ENCODE measurements at places on chromosomes 3 and 15.

DNA sequence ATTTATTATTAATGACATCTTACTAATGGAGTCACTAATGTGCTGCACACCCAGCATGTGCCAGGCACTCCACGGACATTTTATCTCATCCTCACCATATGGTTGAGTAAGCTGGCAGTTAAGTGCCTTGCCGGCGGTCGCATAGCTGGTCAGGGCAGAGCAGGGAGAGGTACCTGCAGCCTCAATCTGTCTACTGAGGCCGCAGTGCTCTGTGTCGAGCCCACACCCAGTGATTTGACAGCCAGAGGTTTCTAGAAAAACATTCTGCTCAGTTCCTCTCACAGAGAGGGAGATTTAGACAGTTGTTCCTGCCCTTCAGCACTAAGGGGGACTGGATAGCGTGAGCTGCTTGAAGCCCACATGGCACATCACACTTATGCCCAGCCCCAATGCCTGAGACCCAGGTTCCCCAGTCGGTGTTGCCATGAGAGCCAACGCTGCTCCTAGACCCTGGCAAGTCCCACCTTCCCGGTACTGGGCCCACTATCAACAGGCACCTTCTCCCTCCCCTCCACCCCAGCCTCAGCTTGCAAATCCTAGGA is 2.6 kb downstream of the LIPC start:
- DNase-seq: no peak

GRCh38 chr3:134211797-134212196 is 38.9 kb downstream of the RYK start:
- DNase-seq: peak; percentile 36

GRCh38 chr3:117303443-117303842 is 593.9 kb downstream of the TUSC7 start:
- DNase-seq: no peak

GRCh38 chr3:11717768-11718636 is 74.3 kb upstream of the VGLL4 start:
- DNase-seq: peak; percentile 38

- no peak for DNase-seq
Observed at GRCh38 chr3:195213639-195214315, 57.2 kb downstream of the XXYLT1 start.

DNA sequence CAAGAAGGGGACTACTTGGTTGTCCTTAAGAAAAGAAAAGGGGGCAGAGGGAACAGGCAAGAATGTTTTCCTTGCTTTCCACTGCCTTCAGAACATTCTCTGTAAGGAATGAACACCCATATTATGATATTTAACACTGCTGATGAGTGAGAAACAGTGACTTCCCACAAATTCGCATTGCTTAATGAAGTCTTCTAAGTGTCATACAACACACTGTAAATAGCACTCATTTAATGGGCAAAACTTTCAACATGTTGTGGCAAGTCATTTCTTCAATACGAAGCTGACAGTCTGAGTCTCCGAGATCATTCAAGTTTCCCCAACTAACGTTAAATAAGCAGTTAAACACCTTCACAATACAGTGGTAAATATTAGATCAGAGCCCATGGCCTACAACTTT is 464.4 kb downstream of the SHQ1 start:
- no peak for DNase-seq

DNA sequence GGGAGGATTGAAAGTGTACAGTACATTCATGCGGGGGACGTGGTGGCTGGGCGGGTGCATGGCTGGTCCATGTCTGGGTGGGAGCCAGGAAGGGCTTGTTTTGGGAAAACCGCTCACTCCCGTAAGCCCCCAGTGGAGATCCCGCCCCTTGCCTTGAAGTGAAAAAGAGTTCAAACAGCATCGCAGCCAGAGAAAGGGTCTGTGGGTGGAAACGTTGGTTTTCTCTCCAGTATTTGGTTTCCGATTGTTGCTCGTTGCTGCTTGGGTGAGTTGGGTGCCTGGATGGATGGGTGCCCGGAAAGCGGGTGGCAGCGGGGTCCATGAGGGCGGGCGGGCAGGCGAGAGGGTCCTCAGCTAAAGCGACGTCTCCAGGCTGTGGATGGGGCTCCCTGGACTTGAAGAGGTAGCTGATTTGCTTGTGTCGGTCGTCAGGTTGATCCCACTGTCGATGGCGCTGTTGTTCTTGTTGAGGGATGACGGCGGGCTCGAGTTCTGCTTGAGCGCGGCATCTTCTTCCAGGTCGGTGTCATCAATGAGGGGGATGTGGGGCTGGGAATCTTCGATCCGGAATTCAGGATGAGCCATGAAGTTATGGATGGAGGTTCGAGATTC is 7.7 kb upstream of the SEC13 start:
- DNase-seq: no peak

GRCh38 chr15:29756358-29757267 is 65.7 kb downstream of the TJP1 start:
- DNase-seq: no peak

DNA sequence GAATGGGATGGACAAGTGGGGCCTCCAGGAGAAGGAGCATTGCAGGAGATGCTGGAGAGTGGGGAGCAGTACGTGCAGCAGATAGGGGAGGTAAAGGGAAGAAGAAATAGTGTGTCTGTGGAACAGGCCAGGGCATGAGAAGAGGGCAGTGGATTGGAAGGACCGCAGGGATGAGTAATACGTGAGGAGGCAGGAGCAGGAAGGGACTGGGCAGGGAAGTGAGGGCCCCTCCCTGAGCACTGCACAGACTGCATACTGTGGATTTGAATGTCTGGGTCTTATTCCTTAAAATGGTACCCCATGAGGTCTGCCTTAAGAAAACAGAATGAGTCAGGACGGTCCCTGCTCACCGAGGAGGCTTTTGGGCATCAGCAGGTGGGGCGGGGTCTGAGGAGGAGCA is 210.0 kb upstream of the NDN start:
- DNase-seq: no peak

DNA sequence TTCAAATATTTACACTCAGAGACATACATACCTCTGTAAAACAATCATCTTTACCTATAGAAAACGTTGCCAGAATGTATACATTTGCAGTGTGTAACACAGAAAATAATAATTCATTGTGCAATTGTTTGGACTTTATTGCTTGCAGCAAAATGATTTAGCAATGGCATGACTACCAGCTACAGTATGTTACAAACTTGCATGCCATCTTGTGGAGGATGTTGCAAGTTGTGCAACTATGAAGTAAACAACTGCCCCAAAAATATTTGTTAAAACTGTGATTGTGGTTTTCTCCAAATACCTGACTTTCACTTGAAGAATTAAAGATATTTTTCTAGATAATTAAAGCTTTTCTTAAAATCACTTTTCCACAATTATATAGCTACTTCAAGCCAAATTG is 27.1 kb upstream of the C3orf49 start:
- no peak for DNase-seq

GRCh38 chr3:39469945-39470344 is 2.5 kb downstream of the MOBP start:
- no peak for DNase-seq

DNA sequence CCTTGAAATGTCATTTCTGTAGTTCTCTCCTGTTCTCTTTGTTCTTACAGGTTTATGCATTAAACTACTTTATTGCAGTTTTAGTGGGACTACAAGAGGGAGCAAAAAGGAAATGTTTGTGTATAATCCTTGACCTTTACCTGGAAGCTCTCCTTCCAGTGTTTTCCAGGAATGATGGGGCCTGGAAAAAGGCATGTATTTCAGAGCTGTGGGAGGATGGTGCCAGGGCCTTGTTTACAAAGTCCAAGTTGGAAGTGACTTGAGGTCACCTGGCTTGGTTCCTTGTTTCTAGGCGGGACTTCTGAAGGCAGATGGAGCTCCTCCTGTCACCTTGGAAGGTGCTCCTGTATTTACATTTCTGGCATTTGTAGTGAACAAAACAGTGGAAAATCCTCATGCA is 15.1 kb downstream of the ACVR2B start:
- no peak for DNase-seq

GRCh38 chr15:77419836-77420609 is at the start of gene PEAK1:
Gene PEAK1, minus strand, starts transcription at chr15:77420104. Its CDS starts 238,178 bp downstream, at chr15:77181926.
- DNase-seq: peak; percentile 99

GRCh38 chr3:115164374-115165221 is 17.5 kb upstream of the ZBTB20 start:
- no peak for DNase-seq

DNA sequence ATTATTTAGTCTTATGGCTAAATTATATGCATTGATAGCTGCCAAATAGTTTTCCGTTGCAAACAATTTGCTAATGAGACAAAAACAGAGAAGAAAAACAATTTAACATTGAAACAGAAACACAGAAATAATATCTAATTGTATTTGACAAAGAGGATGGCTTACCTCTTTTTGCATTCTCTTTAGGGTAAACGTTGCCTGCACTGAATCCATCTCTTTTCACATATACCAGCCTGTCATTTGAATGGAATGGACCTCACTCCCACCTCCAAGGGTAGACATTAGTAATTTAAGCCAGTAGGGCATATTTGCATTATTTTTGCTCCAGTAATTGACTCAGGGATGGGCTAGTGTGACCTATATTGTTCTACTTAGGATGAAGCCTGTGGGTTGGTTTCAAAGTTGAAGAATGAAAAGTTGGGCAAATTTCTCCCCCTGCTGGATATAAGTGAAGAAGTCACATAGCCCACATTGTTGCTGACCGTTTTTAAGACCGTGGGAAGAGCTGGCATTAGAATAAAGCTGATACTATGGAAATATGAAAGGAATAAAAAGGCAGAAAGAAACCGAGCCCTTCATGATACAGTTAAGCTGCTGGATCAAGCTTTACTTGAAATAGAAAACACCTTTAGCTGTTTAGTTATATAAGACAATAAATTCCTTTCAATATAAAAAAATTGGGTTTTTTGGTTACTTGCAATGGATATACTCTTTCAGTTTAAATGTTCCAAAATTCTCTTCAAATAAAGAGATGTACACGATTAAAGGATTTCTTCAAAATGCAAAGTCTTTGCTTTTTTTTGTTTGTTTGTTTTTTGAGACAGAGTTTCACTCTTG is 26.9 kb downstream of the PIERCE2 start:
- peak; percentile 71 for DNase-seq

DNA sequence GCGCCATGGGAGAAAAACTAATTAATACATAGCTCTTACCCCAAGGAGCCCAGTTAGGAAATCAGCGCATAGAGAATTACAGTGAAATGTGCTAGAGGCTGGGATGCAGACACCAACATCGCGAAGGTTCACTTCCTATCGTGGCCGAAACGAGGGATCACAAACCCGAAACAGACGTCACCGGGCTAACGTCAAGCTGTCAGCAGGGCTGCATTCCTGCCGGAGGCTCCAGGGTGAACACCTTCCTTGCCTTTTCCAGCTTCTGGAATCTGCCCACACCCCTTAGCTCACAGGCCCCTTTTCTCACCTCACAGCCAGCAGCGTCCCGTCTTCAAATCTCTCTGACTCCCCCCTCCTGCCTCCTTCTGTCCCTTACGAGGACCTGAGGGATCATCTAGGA is 13.0 kb downstream of the GP5 start:
- no peak for DNase-seq

GRCh38 chr15:76178296-76179000 is 118.7 kb downstream of the TMEM266 start:
- DNase-seq: no peak

DNA sequence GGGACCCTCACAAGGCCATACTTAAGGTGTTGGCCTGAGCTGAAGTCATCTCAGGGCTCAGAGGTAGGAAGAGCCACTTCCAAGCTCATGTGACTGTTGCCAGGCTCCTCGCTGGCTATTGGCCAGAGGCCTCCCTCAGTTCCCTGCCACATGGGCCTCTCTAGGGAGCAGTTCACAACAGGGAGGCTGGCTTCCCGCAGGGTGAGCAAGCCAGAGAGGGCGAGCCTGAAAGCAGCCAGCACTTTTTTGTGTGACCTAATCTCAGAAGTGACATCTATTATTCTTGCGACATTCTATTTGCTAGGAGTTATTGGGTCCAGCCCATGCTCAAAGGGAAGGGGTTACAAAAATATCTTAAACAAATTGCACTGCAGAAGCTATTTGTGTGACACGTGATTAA is 201.4 kb downstream of the SSR3 start:
- no peak for DNase-seq

DNA sequence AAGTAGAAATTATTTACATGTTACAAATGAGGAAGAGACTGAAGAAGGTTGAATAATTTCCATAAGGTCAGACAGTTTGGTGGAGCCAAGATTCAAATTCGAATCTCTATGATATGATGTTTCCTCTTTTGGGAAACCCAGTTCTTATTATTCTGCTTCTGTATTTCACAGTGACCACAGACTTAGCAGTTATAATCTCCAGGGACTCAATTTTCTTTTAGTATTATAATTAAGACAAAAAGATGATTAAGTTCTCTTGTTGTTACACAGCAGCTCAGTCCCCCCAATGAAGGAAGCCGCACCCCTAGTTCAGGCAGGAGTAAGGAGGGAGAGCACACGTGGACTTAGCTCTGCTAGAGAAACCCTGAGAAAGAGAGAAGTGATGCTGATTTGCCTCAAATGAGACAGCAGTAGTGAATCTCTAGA is 130.6 kb downstream of the CCNL1 start:
- DNase-seq: no peak
